ENCODE measurements at places on chromosomes 2 and 18.

DNA sequence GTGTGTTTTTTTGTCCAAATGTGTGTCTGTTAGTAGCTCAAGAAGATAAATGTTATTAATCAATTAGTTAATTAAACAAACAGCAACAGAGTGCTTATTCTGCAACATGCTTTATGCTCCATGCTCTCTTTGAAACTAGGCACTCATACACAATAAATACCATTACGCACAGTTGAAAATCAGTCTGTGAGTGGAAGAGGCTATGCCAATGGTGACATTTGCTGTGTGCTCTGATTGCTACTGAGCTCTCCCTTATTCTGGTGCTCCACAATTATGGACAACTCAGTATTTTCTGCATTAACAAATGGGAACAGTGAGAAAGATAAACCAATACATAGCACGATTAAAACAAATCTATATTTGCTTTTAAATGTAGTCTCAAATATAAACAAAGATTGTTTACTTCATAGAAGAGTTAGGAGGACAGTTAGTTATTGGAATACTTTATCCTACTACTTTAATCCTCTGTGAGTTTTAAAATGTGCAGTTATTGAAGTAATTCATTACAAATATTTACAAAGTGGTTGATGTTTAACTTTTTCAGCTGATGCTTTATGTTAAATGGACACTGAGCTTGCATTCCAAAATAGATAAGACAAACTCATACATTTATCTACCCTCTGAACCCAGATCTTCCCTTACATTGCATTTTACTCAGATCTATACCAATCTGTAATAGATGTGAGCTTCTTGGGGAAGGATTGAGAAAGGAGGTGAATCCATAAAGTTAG is 55.3 kb downstream of the NXPH2 start:
- DNase-seq = no peak

- DNase-seq = no peak
Measured at GRCh38 chr2:219125886-219126270, 34.7 kb downstream of the NHEJ1 start.

DNA sequence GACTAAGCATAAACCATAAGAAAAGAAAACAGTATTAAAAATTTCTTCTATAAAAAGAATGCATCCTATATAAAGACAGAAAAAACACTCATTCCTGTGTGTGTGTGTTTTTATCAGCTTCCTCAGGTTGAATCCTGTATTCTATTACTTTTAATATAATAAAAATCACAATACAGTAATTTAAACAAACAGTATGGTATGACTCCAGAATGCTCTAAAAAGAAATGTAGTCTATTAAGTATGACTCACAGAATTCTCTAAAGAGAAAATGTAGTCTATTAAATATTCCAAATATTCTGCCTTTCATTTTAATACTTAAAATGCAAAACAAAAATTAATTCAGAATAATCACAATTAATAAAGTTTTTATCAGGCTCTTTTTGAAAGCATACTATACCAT is 19.8 kb downstream of the CCDC88A start:
- no peak for DNase-seq

DNA sequence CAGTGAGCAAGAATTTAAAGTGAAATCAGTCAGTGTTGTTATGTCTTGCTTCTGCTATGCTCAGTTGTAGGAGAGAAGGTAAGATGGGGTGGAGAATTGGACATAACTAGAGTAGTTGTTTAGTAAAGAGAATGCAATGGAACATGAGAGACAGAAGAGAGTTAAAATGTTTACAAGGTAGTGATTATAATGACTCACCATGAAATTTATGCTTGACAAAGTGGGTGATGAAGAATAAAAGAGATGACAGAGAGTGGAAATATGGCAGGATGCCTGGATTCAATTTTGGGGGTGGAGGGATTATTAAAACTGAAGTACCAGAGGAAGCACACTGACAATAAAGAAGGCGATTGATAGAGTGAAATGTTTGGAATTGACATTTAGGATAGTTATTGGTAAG is 10.6 kb downstream of the SCG2 start:
- DNase-seq = no peak

GRCh38 chr2:186559848-186560247 is 30.0 kb upstream of the ITGAV start:
- no peak for DNase-seq
